HEK293T (cell line): ENCODE measurements at places on chromosomes 16 and 17.
A peak's percentile ranks its signal among the peaks of the same experiment; 100 is the strongest.

GRCh38 chr16:64952177-64952576, 169.7 kb downstream of the CDH11 start:
- no peak for DNase-seq

GRCh38 chr16:17358846-17359245, 111.9 kb downstream of the XYLT1 start:
- no peak for DNase-seq

GRCh38 chr17:78588258-78589030, 11.2 kb upstream of the DNAH17 start:
- DNase-seq: no peak

DNA sequence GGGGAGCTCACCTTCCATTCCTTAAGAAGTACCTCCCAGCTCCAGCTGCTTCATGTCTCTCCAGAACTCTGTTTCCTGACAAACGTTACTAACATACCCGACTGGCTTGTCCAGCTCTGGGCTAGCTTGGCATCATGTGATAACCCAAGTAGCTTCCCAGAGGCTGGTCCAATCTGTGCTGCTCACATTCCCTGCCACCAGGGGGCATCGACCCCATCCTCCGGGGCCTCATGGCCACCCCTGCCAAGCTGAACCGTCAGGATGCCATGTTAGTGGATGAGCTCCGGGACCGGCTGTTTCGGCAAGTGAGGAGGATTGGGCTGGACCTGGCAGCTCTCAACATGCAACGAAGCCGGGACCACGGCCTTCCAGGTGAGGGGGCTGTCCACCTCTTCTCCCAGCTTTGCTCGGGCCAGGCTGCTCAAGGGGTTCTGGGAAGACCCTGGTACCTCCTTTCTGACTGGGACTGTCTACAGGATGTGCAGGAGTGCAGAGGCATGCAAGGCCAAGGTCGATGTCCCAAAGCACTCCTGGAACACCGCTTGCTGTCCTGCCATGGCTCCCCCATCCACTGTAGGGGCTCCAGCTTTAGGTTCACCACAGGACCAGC, 7.6 kb downstream of the EPX start:
- peak; percentile 74 for DNase-seq

DNA sequence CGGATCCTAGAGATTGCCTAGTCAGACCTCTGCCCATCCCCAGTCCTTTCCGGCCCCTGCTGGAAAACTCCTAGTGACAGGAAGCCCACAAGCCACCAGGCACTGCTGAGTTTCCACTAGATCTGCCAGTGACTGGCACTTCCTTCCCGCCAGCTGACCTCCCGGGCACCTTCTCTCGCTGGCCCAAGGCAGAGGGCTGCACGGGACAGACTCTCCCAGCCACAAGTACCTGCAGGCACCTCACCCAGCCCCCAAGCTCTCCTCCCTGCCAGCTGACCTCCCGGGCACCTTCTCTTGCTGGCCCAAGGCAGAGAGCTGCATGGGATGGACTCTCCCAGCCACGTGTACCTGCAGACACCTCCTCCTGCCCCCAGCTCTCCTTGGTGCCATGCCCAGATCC, 66.3 kb upstream of the DOC2B start:
- DNase-seq: no peak

DNA sequence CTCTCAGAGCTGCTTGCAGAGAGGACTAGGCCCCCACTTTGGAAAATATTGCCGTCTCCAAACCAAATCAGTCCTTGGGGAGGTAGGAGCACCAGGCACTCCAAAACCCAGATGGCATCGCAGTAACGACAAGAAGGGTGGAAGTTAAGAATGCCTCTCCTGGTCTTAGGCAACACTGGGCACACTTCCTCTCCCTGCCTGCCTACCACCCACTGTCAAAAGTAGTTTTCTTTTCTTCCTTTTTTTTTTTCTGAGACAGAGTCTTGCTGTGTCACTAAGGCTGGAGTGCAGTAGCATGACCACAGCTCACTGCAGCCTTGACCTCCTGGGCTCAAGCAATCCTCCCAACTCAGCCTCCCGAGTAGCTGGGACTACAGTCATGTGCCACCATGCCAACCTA, 47.2 kb downstream of the SRL start:
- no peak for DNase-seq

- no peak for DNase-seq
Measured at GRCh38 chr16:81899601-81900000, 111.7 kb downstream of the SDR42E1 start.
